NCI-H460 (cell line): ENCODE measurements at places on chromosomes 6 and 20.

DNA sequence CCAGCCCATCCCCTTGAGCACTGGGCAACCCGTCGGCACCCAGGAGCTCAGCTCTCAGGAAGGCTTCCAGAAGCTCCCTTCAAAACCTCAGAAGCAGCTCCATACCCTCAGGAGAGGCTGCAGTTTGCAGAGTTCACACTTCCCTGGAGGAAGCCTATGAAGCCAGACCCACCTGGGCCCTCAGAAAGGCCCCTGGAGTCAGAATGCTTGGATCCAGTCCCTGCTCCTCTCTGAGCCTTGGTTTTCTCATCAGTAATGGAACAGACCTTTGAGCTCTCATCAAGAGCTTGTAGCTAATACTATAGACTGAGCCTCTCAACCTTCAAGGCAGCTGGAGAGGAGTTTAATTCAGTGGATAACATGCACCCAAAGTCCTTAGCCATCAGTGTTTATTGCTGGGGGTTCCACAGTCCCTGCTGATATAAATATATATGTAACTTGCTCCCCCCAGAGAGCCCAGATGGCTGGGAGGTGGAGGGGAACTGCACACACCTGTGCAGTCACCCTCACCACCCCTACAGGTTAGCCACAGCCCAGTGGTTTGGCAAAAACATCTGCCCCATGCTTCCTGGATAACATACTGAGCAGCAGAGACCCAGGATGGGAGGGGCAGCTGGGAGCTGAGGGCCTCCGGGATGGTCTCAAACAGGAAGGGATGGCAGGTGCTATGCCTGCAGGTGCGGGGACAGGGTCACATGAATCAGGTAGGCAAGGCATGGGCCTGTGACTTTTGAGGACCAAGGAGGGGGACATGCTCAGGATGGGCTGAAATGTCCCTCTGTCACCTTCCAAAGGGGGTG, 120.1 kb downstream of the SNX5 start:
- no peak for DNase-seq

DNA sequence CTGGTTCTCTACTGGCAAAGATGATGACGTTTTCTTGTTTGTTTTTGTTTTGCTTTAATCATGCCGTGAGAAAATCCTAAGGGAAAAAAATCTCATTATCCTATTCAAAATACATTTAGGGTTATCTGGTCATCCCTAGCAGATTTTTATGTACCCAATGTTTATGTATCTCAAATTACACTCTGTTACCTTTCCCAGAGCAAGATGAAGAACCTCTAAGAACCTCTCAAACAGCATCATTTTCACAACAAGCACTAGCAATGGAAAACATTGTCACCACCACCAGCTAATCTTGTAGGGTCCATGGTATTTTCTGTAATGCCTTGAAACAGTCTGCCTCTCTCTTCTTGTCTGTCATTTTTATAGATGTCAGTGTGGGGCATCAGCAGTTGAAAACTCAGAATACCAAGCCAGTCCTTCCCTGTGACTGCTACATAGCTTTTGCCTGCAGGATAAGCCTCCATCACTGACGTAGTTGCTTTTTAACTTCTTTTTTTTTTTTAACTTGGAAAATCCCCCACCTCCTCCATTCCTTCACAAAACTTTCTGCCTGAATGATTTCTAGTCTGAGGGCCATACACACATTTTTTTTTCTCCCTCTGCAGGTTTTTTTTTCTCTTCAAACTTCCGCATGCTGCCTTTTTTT, 2.4 kb upstream of the SNAP25 start:
- no peak for DNase-seq

GRCh38 chr20:62977613-62978560, 25.4 kb downstream of the SLC17A9 start:
- peak; percentile 38 for DNase-seq

GRCh38 chr6:167735084-167735950, 91.4 kb upstream of the AFDN start:
- no peak for DNase-seq

GRCh38 chr20:4158466-4159050, 143.2 kb upstream of the RNF24 start:
- DNase-seq, result no peak

- DNase-seq, result no peak
These were observed 627.2 kb downstream of the BCKDHB start for GRCh38 chr6:80733641-80734040.

DNA sequence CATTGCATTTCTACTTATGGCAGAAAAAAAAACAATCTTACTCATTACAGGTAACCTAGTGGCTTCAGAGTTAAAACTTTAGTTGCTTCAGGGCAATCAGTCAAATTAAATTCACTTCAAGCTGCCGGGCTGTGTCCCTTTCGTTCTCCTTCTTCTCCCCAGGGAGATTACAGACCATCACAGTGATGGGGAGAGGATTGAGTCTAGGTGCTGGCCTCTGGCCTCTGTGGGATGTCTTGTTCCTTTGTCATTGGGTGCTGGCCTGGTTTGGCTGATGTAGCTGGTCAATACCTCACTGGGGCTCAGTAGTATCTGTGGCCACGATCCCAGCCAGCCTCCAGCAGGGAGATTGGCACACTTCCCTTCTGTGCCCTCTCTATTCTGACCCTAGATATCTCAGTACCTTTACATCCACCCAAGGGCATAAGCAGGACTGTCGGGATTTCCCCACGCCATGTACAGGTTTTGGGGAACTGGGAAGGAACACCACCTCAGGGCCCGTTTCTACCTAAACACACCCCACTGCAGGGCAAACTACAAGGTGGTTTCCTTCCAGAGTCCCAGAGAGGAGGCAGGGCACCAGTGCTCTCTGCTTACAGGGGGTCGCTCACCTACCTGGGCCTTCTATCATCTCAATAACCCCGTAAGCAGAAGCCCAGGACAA, 15.4 kb downstream of the FYN start:
- DNase-seq, result no peak

GRCh38 chr6:110545081-110545872, 68.9 kb upstream of the SLC22A16 start:
- no peak for DNase-seq

DNA sequence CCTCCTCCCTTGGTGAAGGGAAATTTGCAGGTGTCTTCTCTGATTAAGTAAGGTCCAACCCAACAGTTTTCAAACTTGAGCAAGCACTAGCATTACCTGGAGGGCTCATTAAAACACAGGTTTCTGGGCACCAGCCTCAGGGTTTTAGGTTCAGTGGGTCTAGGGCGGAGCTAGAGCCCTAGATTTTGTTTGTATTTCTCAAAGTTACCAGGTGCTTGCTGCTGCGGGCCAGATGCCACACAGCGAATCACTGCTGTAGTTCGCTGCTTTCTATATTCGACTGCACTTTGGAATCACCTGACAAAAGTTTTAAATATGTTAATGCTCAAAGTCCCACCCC, 869 bp downstream of the COL21A1 start:
- DNase-seq, result no peak

DNA sequence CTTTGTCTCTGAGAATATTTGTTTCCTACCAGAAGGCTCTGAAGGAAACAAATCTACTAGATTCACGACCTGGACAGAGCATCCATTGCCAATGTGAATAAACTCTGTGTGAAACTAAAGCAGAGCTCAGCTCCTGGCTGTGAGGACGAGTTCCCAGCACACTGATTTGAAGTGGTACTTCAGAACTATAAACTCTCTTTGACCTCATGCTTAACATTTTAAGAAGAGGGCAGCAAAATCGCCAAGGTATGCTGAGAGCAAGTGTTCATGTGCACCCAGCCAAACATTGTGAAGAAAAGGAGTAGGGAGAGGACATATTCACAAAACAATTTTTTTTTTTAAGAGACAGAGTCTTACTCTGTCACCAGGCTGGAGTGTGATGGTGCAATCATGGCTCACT, 33.7 kb upstream of the ZNF133 start:
- no peak for DNase-seq

GRCh38 chr20:62668441-62669027, 26.2 kb downstream of the SLCO4A1 start:
- peak; percentile 78 for DNase-seq
